ENCODE measurements at places on chromosomes 4 and X.

GRCh38 chr4:135833529-135833928 lies 1631.9 kb upstream of the PABPC4L start:
- no peak for DNase-seq

GRCh38 chrX:24561121-24561520 lies 86.0 kb downstream of the PCYT1B start:
- DNase-seq, result no peak

GRCh38 chr4:78940752-78941151 lies 1.5 kb upstream of the PAQR3 start:
- no peak for DNase-seq

DNA sequence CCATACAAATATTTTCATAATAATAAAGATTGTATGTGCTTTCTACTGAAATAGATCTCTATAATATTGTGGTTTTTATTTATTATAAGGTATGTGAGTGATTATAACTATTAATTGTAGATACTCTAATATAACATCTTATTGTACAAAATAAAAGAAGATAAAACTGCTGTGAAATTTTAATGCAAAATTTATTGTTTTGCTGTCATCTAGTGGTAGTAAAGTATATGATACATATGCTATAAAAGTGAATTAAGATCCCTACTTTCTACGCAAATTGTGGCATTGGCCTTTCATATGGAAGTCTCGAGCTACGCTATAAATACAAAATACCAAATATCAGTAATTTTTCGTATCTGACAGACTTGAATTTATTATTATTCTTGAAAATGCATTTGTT lies 19.3 kb downstream of the YIPF7 start:
- DNase-seq, result no peak

DNA sequence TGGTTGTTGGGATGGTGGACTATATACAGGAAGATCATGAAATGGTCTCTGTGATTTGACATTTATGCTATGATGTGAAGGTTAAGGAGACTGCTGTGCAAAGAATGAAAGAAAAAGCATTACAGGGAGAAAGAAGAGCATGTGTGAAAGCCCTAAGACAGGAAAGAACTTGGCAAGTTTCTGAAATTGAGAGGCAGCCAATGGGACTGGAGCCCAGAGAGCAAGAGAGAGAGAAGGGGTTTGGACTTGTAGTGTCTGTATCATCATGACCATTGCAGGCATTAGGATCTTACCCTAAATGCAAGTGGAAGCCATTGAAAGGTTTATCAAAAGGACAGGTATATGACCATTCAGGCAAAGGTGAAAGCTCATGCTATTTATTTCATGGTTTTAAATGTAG lies 147.1 kb downstream of the NAA11 start:
- DNase-seq, result no peak

GRCh38 chr4:168710353-168710946 lies 213.6 kb downstream of the PALLD start:
- no peak for DNase-seq

Data from activated CD4-positive, alpha-beta memory T cell treated with anti-CD3 and anti-CD28 coated beads for 36 hours (primary cell).